ENCODE measurements at places on chromosomes 7 and 10. TPM values are rescaled to one million over a fixed set of nuclear protein-coding genes. Genes with fewer than 3 reads are reported as not detected.
A peak's percentile ranks its signal among the peaks of the same experiment; 100 is the strongest.

GRCh38 chr10:109173937-109174336 lies 749.4 kb downstream of the XPNPEP1 start:
- DNase-seq = no peak

- no peak for DNase-seq
These were observed 7.1 kb downstream of the GATA3 start for GRCh38 chr10:8061274-8062211.

DNA sequence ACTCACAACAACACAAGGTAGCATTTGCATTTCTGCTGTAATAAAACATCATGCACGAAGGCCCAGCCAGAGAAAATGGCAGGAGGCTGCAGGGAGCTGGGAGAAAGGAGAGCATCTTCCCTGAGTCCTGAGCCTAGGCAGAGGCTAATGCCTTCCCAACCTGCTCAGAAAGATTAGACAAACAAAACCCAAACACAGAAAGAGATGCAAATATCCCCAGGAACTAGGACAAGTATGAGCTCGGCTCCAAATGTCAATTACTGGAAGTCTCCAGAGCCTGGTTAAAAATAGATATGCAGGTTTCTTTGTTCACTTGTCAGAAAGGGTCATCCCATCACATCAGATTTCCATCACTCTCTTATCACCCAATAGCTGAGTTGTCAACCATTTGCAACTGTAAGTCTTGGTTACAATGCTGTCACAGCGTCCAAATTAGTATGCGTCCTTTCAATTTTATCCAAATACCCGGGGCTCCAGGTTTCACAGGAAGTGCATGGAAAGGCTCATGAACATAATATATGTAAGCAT lies 316.5 kb upstream of the CELF2 start:
- no peak for DNase-seq

TSPAN14 gene
- 52.1 TPM for total RNA-seq

DNA sequence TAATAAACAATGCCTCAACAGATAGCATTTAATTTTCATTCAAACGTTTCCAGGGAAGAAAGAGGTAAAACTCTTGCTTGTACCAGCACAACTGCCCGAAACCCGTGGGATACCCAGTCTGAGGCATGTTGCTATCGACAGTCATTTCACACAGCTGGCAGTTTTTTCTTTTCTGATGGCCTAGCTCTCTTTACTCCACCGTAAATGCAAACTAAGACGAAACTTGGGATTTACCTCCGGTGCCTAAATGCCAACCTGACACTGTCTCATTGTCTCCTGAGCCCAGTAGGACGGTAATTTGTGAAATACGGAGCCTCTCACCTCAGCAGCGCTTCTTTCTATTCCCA lies 143.5 kb downstream of the PRPF18 start:
- DNase-seq = no peak

DNA sequence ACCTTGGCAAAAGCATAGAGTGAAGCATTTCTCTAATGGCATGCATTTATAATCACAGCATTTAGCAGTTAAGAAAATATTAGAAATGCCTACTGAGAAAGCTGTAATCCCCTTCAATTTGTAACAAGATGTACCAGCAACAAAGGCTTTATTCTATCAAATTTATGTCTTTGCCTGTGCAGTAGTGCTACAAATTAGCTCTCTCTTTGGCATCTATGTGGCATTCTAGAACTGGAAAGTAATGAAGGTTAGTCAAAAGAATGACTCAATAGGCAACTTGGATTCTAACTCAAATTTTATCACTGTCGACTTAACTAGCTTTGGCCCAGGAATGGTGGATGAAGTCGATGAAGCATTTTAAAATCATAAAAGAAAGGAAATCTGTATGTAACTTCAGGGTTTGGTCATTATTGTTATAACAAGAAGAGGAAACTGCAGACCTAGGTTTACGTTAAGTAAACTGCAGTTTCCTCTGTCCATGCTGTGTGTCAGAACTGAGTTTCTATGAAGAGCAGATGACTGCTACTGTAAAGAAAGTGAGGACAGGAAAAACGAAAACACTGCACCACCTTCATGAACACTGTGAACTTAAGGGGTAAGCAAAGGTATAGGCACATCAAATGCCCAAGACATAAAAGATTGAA lies 140.0 kb downstream of the RAPGEF5 start:
- DNase-seq = no peak

ACSM6 gene
- total RNA-seq = not detected

DNA sequence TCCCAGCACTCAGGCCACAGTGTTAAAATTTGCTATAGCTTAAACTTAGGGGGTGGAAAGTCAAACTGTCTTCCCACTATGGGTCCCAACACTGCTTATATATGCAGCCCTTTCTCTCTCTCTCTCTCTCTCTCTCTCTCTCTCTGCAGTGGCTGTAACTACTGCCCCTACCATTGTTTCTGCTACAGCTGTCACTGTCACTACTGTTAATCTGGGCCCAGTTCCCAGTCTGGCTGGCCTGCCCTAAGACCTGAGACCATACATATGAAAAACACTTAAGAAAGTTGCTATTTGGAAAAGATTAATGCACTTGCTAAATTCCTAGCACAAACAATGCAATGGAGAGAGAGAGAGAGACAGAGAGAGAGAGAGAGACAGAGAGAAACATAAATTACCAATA lies 78.6 kb downstream of the THSD7A start:
- no peak for DNase-seq

SORBS1 gene
- total RNA-seq = 67.9 TPM

DNA sequence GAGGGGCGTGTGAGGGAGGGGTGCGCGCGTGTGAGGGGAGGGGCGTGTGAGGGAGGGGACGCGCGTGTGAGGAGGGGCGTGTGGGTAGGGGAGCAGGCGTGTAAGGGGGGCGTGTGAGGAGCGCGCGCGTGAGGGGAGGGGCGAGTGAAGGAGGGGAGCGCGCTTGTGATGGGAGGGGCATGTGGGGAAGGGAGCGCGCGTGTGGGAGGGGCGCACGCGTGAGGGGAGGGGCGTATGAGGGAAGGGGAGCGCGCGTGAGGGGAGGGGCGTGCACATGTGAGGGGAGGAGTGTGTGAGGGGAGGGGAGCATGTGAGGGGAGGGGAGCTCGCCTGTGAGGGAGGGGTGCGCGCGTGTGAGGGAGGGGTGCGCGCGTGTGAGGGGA lies 19.1 kb downstream of the MXI1 start:
- DNase-seq = peak; percentile 97

TMEM229A gene
- 0.14 TPM for total RNA-seq

Measured in upper lobe of left lung (tissue), 6 donors.